Fibroblast of lung (primary cell): ENCODE measurements at places on chromosomes 7 and 10.

- DNase-seq: peak; percentile 24
Observed at GRCh38 chr10:113947184-113948041, 93.0 kb downstream of the NHLRC2 start.

GRCh38 chr7:25802057-25802456 lies 349.9 kb upstream of the NFE2L3 start:
- DNase-seq: no peak

DNA sequence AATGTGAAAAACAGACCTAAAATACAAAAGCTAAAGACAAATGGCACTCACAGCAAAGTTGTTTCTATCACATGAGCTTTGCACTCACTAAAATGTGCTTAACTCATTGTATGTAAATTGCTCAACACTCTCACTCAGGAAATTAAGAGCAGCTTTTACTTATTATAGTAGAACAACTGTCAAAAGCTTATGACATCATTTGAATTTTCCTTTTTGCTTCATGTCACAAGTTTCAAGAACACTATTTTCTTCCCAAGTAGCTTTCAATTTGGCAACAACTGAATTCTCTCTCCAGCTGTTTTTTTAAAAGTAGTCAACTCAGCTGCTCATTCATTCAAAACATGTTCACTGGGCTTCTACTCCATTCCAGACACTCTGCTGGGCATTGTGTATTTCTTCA lies 46.9 kb downstream of the ATE1 start:
- DNase-seq: no peak

GRCh38 chr10:117184821-117185220 lies 12.5 kb upstream of the KCNK18 start:
- no peak for DNase-seq

DNA sequence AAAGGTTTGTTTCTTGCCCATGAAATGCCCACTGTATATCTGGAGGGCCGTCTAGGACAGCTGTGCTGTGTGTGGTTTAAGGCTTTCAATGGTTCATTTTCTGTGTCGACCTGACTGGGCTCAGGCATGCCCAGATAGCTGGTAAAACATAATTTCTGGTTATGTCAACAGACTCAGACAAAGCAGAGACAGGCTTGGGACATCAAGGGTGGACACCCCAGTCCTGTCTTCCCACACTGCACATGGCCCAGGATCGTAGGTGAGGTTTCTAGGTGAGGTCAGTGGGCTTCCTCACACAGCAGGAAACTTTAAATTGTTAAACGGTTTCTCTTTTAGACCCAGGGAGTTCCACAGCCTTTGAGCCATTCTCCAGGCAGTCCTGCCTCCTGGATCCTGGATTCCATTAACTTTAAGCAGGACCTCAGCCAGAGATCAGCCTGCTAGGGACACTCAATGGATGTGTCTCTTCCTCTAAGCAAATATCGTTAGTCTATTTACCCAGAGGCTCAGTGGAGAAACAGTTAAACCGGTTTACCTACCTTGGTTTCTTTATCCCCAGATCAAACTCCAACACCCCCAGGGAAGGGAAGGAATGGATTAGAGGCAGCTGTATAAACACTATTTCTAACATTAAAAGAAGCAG lies 66.4 kb downstream of the ST8SIA6 start:
- DNase-seq: no peak

- no peak for DNase-seq
Observed at GRCh38 chr10:126433351-126433750, 45.1 kb upstream of the ADAM12 start.

- DNase-seq: no peak
Observed at GRCh38 chr7:150420242-150420641, 30.2 kb upstream of the GIMAP8 start.

GRCh38 chr10:20417791-20418190 lies 479.3 kb downstream of the NEBL start:
- no peak for DNase-seq
